Smooth muscle cell of trachea (primary cell): ENCODE measurements at places on chromosomes 6 and 20. TPM values are rescaled to one million over a fixed set of nuclear protein-coding genes. Genes with fewer than 3 reads are reported as not detected.

Gene KCNS1
- total RNA-seq, result 0.29 and 2.5 TPM in 2 replicates

Gene LPA
- not detected in 2 replicates for total RNA-seq

Gene PRDM13
- total RNA-seq, result not detected in 2 replicates

Gene SLC52A3
- total RNA-seq, result not detected in 2 replicates

Gene CDSN
- total RNA-seq, result not detected in 2 replicates

Gene FIG4
- 27.8 and 30.0 TPM in 2 replicates for total RNA-seq

Gene MROH8
- 1.9 and 3.6 TPM in 2 replicates for total RNA-seq

Gene GPX5
- not detected in 2 replicates for total RNA-seq

Gene UST
- 18.2 and 34.9 TPM in 2 replicates for total RNA-seq

Gene TRIM15
- not detected in 2 replicates for total RNA-seq

Gene VGLL2
- not detected in 2 replicates for total RNA-seq

Gene PLEKHG1
- 4.5 and 6.3 TPM in 2 replicates for total RNA-seq

Gene TGM3
- total RNA-seq, result under 0.01 TPM in 1 of 2 replicates, not detected in the other

Gene OR2H1
- not detected in 2 replicates for total RNA-seq

Gene SLC17A1
- not detected in 2 replicates for total RNA-seq

Gene NTSR1
- 0.66 and 1.3 TPM in 2 replicates for total RNA-seq

Gene FERMT1
- total RNA-seq, result 8.1 and 9.1 TPM in 2 replicates

Gene RIN2
- 48.1 and 59.2 TPM in 2 replicates for total RNA-seq

Gene DEF6
- total RNA-seq, result 0.50 and 0.87 TPM in 2 replicates

Gene TDRD6
- total RNA-seq, result 0.15 and 0.17 TPM in 2 replicates

Gene SPATS1
- total RNA-seq, result not detected in 2 replicates

Gene PLCB4
- 9.3 and 12.2 TPM in 2 replicates for total RNA-seq

Gene HCK
- not detected in 2 replicates for total RNA-seq

Gene KCNK15
- 0.29 and 1.3 TPM in 2 replicates for total RNA-seq

Gene GATA5
- not detected in 2 replicates for total RNA-seq
